Fibroblast of upper back skin (primary cell): ENCODE measurements at places on chromosomes 4 and X.

GRCh38 chr4:3799496-3799895 lies 33.3 kb downstream of the ADRA2C start:
- DNase-seq, result no peak

- peak; percentile 88 for DNase-seq
Measured at GRCh38 chr4:26171941-26172340, 148.9 kb upstream of the RBPJ start.

DNA sequence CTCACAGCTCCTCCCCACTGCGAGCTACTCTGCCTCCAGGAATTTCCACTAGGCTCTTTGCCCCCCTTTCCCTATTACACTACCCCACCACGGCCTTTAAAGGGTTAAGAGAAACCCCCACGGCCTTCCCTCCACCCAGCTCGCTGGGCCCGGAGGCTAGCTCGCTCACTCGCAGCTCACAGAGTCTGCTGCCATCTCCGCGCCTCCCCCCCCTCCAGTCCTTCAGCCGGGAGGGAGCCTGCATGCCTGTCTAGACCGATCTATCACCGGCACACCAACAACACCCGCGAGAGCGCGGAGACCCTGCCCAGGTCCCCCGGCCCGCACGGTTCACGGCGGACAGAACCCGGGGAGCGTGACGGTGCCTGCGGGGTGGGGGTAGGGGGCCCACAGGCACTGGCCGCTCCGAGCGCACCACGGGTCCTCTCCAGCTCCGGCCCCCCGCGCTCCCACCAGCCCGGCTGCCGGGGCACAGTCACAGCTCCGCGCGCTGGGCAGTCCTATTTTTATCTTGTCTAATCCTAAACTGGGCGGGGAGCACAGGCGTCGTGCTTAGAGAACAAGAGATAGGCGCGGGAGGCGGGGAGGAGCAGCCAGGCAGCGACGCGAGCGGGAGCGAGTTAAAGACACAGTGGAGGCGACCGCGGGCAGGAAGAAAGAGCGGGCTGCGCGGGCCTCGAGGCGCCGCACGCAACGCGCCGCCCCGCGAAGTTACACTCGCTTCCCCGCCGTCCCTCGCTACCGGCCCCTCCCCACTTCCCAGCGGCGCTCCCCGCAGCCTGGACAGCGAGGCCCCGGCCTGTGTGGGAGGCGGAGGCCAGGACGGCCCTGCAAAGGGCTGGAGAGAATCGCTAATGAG lies 3.5 kb downstream of the BCOR start:
- DNase-seq, result no peak

- peak; percentile 80 for DNase-seq
Measured at GRCh38 chr4:76830964-76831703, 66.8 kb downstream of the SOWAHB start.

DNA sequence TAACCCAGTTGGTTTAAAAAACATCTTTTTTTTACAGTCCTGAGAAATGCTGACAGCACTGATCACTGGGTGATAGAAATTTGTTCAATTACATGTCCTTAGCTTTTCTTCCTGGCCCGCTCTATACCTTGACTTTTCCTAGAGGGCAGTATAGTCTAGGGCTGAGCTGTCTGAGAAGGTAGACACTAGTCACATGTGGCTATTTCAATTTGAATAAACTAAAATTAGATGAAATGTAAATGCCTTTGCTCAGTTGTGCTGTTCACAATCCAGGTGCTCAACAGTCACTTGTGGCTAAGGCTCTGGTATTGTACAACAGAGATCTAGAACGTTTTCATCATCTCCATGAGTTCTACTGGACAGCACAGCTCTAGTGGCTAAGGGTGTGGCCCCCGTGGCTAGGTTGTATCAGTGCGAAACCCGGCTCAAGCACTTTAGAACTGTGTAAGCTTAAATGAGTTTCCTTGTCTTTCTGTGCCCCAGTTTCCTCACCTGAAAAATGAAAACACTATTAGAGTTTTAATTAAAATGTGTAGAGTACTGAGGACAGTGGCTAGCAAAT lies 111.6 kb upstream of the WDR17 start:
- DNase-seq, result no peak

DNA sequence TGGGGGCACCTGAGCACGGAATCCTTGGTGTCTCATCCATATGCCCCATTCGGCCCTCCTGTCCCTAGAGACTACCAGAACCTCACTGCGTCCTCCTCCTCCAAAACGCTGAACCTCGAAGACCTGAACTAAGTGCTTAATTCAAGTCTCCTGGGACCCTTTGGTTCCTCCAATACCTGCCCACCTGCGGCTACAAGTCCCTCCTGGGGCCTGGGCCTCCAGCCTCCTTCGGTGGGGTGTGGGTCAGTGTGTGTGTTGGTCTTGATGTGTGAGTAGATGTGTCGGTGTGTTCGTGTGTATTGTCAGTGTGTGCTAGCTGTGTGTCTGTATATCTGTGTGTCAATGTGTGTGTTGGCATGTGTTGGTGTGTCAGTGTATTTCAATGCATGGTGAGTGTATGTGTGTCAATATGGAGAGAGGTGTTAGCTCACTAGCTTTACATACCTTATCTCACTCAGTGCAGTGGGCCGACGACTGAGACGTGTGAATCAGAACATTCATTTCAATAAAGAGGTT lies 2.6 kb upstream of the SEPTIN6 start:
- DNase-seq, result no peak

DNA sequence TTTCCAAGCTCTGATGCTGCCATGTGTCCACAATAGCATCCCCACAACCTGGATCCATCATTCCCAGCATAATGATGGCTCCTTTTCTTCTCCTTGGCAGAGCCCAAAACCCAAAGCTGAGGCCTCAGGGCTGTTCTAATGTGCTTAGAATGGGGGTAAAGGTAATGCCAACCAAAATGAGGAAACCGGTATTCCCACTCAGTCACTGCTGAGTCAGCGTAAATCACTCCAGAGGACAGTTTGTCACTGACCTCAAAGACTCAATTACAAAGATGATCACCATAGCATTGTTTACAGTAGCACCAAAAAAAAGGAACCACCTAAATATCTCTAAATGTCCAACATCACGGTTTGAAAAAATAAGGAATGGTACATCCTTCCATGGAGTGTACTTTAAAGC lies 41.2 kb downstream of the OTOP1 start:
- no peak for DNase-seq

DNA sequence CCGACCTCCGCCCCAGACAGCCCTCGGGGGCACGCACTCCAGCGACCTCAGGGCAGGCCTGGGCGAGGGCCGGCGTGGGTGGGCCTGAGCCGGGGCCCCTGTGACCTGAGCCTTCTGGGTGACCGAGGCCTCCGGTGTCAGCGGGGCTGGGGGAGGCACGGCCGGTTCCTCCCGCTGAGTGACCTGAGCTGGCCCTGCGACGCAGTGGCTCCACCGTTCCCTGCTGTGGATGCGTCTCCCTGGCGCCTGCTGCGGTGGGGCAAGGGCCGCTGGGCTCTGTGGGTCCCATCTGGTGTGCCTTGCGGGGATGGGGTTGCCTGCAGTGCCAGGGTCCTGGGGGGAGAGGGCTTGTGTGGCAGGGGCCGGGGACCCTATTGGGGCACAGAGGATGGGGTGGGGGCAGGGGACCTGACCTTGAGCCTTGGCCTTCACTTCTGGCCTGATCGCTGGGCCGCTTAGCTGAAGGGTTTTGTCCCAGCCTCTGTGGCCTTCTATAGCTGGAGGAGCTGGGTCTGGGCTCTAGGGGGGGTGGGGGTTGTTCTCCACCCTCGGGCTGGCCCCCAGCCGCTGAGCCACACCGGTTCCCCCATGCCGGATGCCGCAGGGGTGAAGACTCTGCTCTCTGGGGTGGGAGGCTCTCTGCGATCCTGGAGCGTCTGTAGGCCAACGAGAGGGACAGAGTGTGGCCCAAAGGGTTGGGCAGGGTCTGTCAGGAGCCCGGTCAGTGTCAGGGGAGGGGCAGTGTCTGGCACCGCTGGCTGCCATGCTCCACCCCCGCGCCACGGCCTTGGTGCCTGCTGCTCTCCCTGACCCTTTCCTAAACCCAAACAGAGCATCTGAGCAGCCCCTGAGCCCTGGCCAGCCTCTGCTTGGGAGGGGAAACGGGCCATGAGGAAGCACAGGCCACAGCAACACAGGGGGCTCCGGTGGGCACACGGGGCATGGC lies 2.3 kb downstream of the NAT8L start:
- no peak for DNase-seq

GRCh38 chr4:11487868-11488544 lies 59.3 kb upstream of the HS3ST1 start:
- DNase-seq, result peak; percentile 31
